ENCODE measurements at places on chromosomes 1 and 21. TPM values are rescaled to one million over a fixed set of nuclear protein-coding genes. Genes with fewer than 3 reads are reported as not detected.

- DNase-seq: no peak
These were observed 42.9 kb upstream of the RRP15 start for GRCh38 chr1:218242171-218242570.

GRCh38 chr1:83075107-83075506 lies 923.8 kb downstream of the TTLL7 start:
- no peak for DNase-seq

DNA sequence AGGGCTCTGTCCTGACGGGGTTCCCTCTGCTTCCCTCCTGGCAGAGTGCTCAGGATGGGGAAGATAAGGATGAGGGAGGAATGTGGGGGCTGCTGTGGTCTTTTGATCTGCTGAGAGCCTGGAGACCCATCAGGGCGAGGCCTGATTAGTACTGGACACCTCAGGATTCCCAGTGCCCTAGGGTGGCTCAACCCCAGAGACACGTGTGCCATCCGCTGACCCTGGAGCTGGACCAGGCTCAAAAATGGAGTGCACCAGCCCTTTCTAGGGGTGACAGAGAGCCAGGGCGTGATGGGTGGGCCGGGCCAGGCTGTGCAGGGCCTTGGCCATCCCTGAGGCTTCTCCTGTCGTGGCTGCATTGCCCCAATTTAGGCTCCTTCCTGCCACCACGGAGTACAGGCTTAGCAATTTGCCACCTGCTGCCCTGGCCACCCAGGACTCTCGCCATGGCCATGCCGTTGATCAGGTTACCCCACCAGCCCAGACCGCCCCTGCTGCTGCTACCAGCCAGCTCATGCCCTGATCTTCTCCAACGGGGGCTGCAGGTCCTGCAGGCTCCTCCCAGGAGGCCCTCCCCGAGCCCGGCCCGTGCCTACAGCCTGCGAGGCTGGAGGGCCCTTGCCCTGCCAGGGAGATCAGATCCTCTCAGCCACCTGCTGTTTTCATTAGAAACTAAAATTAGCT lies 9.5 kb downstream of the WNT4 start:
- DNase-seq: no peak

DNA sequence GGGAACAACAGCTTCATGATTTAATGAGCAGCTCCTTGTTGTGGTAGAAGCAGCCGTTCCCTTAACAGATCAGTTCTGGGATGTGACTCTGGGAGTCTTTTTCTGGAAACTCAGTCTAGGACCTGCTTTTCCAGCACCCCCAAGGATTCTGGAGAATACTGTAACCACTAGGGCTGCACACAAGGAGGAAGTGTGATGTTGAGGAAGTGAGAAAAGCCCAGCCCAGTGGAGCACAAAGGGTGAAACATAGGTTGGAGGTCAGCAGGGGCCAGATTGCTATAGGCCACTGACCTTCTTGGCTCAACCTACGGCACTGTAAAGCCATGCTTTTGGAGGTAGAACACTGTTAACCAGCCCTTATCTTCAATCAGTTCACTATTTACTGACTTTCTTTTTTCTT lies 10.1 kb upstream of the PLA2G5 start:
- DNase-seq: no peak

The AADACL3 gene
- not detected for total RNA-seq

All from activated naive CD4-positive, alpha-beta T cell treated with anti-CD3 and anti-CD28 coated beads for 36 hours (primary cell).